Right hindlimb (tissue), 1 donor: ENCODE measurements at places on chromosomes 5 and 9.

DNA sequence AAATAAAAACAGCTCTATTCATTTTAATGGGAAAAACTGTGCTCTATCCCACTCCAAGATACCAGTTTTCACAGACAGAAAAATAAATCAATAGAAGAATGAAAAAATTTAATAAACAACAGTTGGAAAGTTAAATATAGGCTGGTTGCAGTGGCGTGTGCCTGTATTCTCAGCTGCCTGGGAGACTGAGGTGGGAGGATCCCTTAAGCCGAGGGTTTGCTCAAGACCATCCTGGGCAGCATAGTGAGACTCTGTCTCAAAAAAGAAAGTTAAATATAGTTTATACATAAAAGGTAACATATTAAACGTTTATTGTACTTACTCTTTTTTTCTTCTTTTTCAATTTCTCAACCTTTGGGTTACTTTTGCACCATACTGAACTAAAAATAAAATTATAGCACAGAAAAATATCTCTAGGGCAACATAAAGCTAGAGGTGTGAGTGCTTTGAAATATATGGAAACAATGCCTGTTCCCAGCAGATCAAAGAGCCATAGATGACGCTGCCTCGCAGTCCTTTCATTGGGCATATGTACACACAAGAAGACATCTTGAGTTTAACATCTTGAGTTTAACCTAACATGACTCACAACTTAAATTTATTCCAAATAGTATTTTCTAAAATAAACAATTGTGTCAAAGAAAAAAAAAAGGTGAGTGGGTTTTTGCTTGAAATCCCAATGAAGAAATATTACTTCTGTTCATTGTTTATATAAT, 25.7 kb upstream of the KLF9 start:
- no peak for DNase-seq

DNA sequence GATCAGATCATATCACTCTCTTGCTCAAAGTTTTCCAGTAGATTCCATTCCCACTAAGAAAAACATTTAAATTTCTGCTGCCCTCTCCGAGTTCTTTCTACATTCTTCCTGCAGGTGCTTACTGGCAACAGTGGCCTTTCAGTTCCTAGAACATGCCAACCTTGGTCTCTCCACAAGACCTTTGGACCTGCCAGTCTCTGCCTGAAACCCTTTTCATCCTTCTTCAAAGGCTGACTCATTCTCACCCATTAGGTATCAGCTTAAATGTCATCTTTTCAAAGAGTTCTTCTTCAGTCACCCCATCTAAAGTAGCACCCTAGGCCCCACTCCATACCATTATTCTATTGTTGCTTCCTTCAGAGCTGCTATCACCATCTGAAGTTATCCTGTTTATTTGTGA, 21.8 kb downstream of the PPIC start:
- no peak for DNase-seq

- no peak for DNase-seq
These were observed 216.9 kb downstream of the SPOCK1 start for GRCh38 chr5:137282216-137282615.

DNA sequence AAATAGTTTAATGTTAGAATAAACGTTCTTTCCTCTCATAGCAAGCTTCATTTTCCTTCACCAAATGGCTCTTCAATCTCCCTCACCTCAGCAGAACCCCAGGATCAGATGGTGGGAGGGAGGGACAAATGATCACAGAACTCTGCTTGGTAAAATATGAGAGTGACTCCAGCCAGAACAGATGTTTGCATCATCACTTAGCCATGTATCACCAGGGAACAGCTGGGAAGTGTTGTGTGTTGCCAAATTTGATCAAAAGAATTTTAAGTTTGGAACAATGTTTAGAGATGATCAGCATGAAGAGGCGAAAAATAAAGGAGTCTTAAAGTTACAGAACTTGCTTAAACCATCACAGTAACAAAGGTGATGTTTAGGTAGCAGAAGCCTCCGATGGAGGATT, 115.7 kb downstream of the FRMD3 start:
- DNase-seq, result no peak

DNA sequence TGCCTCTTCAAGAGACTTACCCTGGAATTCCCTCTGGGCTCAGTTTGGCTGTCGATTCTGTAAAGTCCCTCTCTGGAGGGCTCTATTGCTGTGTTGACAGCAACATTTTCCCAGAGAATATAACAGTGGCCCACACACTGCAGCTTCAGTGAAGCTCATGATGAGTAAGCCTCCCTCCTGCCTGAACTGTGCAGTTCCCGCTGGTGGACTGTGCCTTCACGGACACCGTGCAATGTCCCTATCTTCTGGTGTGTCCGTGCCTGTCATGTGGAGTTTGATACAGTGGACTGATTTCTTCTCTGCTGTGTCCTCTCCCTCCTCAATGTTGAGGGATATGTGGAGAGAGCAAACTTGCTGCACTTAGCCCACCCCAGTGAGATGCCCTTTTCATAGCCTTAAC, 109.0 kb downstream of the NTRK2 start:
- DNase-seq, result no peak

DNA sequence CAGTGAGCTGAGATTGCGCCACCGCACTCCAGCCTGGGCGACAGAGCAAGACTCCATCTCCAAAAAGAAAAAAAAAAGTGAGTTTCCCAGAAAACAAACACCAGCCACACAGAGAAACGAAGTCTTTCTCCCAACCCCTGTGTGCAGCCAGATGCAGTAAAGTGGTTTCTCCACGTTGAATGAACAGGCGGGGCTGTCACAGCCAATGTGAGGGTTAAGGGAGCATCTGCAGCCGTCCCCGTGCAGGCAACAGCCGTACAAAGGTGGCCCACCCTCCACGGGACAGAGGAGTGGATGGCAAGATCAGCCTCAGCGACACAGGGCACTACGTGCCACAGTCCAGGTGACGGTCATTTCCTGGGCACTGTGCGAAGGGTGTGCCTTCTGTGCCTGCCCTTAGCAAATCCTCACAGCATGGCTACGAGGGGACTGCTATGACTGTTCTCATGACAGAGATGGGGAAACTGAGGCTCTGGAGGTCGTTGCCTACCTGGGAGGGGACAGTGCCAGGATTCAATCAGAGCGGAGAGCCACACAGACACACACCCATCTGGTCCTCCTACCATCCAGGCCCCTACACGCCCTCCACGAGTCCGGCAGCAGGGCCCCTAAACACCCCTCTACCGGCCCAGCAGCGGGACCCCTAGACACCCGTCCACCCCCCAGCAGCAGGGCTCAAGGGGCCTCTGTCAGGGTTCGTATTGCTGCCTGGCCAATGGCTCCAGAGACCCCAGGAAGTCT, 2.3 kb downstream of the VAV2 start:
- no peak for DNase-seq

- no peak for DNase-seq
These were observed 13.6 kb upstream of the AFAP1L1 start for GRCh38 chr5:149257889-149258705.

- DNase-seq, result peak; percentile 87
These were observed at the start of gene PTGR1 for GRCh38 chr9:111599092-111599954. TSS of gene PTGR1 (minus strand) at chr9:111599647. CDS start at chr9:111597422, 2,225 bp downstream.

DNA sequence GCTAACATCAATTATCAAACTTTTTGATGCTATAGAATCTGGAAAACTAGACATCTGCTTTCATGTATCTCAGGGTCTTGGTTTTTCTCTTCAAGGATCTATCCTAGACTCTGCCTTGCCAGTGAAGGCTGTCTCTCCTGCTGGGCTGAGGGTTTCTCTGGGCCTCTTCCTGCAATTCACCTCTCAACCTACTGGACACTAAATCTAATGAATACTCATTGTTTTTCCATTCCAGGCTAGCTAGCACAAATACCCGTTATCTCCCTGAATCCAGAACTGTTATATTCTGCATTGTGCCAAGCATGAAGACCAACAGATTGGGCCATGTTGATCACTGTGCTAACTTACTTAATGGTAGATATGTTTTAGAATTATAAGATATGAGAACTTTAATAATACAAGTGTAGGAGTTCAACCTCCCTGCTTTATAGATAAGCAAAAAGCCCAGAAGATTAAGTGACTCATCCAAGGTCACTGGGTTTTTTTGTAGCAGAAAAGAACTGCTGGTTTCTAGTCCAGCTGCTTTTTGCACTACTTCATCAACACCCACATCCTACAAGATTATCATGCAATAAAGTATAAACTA, 56.5 kb upstream of the RNF38 start:
- DNase-seq, result no peak

- no peak for DNase-seq
These were observed 57.0 kb downstream of the TRPC7 start for GRCh38 chr5:136308212-136308795.
